ENCODE measurements at places on chromosomes 2 and 18.

DNA sequence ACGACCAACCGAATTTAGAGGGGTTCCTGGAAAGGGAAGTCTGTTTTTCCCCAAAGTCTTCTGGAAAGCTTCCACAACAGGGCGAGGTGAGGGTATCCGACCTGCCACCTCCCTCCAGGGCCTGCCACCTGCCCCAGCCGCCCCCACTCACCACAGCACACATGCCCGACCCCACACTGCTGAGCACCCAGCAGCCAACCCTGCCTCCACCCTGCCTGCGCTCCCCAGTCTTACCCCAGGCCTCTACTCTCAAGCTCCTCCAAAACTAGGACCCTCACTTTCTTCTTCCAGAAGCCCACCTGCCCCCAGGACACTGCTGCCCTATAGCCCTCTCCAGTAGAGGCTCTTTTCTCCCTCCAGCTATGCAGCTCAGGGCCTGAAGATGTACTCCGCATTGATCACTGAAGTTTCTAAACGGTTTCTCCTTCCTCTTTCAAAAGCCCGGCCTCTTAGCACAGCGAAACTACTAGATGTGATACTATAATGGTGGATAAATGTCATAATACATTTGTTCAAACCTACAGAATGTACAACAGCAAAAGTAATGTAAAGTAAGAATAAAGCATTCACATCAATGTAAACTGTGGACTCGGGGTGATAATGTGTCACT is 128.8 kb upstream of the SLC1A4 start:
- no peak for DNase-seq

- no peak for DNase-seq
Observed at GRCh38 chr2:71814885-71815284, 332.8 kb downstream of the CYP26B1 start.

GRCh38 chr2:160388464-160389263 is 104.9 kb downstream of the RBMS1 start:
- peak; percentile 40 for DNase-seq

GRCh38 chr2:27243391-27244130 is 19.3 kb downstream of the SLC30A3 start:
- no peak for DNase-seq

DNA sequence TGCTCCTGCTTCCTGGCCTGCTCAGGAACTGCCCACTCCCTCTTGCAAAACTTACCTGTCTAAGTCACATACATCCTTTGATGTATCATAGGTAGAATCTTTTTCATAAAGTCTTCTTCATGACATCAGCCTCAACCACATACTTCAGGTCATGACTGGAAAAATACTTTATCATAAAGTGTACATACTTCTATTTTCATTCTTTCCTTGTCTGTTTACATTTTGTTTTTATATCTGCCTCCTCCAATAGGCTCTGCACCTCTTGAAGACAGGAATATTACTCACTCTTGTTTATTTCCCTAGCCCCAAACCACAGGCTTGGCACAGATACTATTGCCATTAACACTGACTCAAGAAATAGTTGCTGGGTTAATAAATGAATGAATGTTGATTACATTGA is 43.6 kb upstream of the ZNF804A start:
- no peak for DNase-seq

GRCh38 chr18:27865431-27865830 is 311.5 kb downstream of the CDH2 start:
- DNase-seq, result no peak

DNA sequence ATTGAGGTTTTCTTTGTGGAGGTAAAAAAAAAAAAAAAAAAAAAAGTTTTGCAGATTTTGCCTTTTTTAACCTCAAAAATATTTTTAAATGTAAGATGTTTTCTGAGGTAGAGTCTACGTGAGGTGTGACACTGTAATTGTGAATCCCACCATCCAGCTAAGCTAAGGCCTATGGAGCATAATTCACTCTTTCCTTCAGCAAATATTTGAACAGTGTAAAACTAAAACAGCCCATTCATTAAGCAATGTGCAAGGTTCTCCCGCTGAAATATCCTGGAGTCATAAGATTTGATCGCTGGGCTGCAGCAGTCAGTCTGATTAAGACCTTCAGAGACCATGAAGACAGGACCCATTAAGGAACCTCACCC is 105.1 kb downstream of the HNRNPLL start:
- no peak for DNase-seq

GRCh38 chr2:28558918-28559317 is 63.1 kb downstream of the PLB1 start:
- no peak for DNase-seq

GRCh38 chr2:141925511-141925910 is 205.3 kb downstream of the LRP1B start:
- DNase-seq, result no peak

- no peak for DNase-seq
Observed at GRCh38 chr2:240711701-240712100, 20.0 kb downstream of the AQP12A start.

DNA sequence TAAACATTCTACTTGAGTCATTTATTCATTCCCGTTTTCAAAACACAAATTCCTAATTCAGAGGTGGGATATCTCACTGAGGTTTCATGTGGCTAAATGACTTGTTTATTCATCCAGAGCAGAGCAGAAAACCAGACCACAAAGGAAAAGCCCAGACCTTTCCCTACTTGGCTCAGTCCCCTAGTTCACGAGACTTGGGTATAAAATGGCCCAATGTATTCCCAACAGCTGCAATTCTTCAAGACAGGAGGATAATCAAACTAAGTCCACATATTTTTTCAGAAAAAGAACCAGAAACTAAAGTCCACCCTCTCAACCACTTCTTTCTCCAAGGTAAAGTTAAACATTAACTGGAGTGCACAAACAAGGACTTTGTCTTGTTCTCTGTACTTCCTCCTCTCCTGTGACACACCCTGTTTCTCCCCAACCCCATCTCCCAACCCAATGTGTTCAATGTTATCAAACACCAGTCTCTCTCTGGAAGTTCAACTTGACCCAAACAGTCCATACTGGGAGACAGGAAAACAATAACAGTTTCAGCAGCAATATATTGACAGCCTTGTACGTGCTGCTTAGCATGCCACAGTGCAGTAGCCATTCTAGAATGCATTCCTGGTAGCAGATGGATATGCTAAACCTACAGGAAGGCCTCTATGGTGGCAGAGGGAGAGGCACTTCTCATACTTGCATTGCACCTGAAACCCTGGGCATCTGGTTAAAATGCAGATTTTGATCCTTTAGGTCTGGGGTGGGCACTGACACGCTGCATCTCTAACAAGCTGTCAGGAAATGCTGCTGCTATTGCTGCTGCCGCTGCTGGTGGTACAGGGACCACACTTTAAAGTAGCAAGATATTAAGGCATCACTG is 110.7 kb downstream of the INO80D start:
- DNase-seq, result no peak

- DNase-seq, result no peak
Observed at GRCh38 chr2:11396021-11396420, 51.6 kb upstream of the ROCK2 start.

- no peak for DNase-seq
Observed at GRCh38 chr2:29900971-29901633, 20.3 kb downstream of the ALK start.

- no peak for DNase-seq
Observed at GRCh38 chr2:172863341-172863740, 127.7 kb downstream of the RAPGEF4 start.

DNA sequence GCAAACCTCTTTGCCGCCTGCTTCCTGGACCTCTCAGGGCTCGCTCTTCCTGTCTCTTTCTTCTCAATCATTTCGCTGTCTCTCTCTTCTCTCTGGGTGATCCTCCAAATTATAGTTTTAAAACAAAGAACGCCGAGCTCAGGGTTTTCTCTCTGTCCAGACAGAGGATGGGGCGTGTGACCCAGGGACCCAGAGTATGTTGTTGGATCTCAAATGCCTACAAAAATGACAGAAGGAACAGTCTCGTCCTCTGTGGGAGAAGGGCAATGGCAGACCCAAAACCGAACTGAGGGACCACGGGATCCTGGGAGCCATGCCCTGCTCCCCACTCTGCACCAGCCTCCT is 88.5 kb downstream of the EIPR1 start:
- no peak for DNase-seq

- DNase-seq, result no peak
Observed at GRCh38 chr2:120631236-120631635, 104.4 kb upstream of the GLI2 start.
